ENCODE measurements at places on chromosomes 5 and 9. TPM values are rescaled to one million over a fixed set of nuclear protein-coding genes. Genes with fewer than 3 reads are reported as not detected.
A peak's percentile ranks its signal among the peaks of the same experiment; 100 is the strongest.

DNA sequence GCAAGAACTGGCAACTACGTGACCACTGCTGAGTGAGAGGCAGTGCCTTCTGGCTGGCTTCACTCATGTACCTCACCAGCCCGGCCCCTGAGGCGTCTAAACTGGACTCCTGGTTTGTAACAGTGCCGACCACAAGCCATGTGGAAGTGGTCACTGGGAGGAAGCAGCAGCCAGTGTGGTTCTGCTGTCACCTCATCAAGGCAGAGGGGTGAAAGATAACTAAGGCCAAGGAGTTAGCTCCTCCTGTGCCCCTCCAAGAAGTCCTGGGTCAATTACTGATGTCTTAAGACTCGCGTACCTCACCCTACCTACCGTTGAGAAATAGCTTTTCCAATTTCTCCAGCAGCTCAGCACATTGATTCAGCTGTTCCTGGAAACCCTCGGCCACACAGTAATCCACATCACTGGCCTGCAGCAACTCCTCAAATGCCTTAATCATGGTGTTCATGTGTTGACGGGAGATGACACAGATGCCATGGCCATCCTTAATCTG, 142.9 kb downstream of the CDK5RAP2 start:
- peak; percentile 57 for DNase-seq

- peak; percentile 54 for DNase-seq
Measured at GRCh38 chr5:95081982-95082381, 202.9 kb downstream of the MCTP1 start.

DNA sequence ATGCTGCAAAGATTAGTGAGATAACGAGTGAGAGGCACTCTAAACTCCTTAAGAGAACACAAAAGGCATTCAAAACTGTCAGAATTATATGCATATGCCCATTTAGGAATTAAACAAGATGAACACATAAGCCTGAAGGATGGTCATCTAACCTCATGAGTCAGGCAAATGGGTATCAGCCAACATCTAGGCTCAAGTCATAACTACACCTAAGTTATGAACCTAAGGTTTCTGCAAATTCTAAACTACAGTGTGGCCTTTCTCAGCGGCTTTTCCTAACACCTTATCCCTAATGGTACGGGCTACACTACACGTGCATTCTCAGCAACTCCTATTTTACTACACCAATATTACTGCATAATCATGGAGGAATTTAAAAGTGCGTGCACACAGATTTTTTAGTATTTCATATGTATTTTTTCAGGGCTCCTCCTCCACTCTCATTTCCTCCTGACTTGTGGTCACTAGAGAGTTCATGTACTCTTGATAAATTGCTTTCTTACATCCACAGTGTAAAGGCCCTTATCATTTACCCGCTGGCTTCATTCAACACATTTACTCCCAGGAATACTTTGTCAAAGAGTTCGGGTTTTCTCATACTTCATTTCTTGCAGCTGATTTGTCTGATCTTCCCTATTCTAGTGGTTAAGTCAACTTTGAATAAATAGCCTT, 316.5 kb downstream of the BNC2 start:
- peak; percentile 35 for DNase-seq

DNA sequence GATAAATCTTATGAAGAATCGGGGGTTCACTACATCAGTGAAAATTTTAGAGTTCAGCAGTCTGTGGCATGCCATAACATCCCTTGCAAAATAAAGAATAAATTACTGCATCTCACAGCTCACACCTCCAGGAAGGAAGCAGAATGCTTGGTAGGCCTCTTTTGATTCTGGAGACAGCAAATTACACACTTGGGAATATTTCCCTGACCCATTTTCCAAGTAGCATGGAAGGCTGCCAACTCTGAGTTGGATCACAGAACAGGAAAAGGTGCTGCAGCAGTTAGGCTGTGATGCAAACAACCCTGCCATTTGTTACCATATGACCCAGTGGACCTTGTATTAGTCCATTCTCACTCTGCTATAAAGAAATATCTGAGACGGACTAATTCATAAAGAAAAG, 293.5 kb downstream of the ASTN2 start:
- no peak for DNase-seq

AK8 gene
- total RNA-seq, result 0.32 TPM

CDC20B gene
- not detected for total RNA-seq

SPATA31E1 gene
- total RNA-seq, result not detected

PCDHA2 gene
- total RNA-seq, result under 0.01 TPM

EIF4EBP3 gene
- 0.86 TPM for total RNA-seq

TLR4 gene
- total RNA-seq, result 18.1 TPM
